ENCODE measurements at places on chromosomes 7 and 10. TPM values are rescaled to one million over a fixed set of nuclear protein-coding genes. Genes with fewer than 3 reads are reported as not detected.

DNA sequence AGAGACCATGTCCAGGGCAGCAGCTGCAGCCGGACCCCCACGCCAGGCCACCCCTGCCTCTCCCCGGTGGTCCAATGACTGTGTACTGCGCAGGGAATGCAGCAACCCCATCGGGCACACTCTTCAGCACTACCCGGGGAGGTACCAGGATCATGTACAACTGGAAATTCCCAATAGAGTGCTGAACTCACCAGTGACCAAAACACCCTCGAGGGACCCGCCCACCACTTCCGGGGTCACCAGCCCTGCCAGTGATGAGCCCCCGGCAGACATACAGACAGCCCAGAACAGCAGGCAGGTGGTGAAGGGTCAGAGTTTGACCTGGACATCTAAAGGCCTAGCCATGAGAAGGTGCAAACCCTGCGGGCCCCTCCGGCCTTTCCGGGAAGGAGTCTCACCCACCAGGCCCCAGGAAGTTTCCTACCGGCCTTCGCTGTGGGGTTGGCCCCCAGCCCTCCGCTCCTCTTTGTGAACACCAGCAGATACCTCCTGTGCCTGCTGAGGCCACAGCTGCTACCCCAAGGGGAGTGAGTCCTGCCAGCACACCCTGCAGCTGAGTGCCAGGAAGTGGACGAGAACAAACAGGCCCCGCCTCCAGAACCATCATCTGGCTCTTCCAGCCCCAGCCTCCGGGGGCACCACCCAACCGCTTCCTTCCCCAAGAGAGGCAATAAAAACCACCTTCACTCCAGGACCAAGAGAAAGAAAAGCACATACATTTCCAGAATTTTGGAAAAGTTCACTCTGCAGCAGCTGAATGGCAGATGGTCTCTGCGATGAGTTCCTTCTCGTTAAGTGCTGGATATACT is 5.0 kb upstream of the ANKRD61 start:
- no peak overlapping the region for H3K4me3 ChIP-seq
- no peaks in the 10 kb centered on the region for H3K27me3 ChIP-seq
- H3K36me3 ChIP-seq = peaks cover 48% of the 10 kb centered on the region

The LRRC18 gene
- total RNA-seq = not detected

- peaks cover 23% of the 10 kb centered on the region for H3K36me3 ChIP-seq
- H3K27me3 ChIP-seq = no peaks in the 10 kb centered on the region
- H3K4me3 ChIP-seq = no peak overlapping the region
- peak overlapping the region; percentile 38 for H3K27ac ChIP-seq
- no peak for DNase-seq
- peaks cover 17% of the 10 kb centered on the region for H3K4me1 ChIP-seq
Observed at GRCh38 chr10:905503-905902, 26.0 kb downstream of the LARP4B start.

- no peaks in the 10 kb centered on the region for H3K4me1 ChIP-seq
- no peak overlapping the region for H3K4me3 ChIP-seq
- no peaks in the 10 kb centered on the region for H3K27me3 ChIP-seq
Observed at GRCh38 chr7:15087771-15088170, 185.2 kb upstream of the DGKB start.

GRCh38 chr10:5311617-5312016 is 53.1 kb upstream of the UCN3 start:
- H3K4me3 ChIP-seq = no peak overlapping the region
- peaks cover 12% of the 10 kb centered on the region for H3K4me1 ChIP-seq
- H3K27me3 ChIP-seq = peaks cover 7% of the 10 kb centered on the region
- no peak overlapping the region for H3K27ac ChIP-seq
- no peak for DNase-seq
- H3K36me3 ChIP-seq = no peaks in the 10 kb centered on the region

GRCh38 chr7:291373-292092 is 1.6 kb downstream of the FOXL3 start:
- no peaks in the 10 kb centered on the region for H3K36me3 ChIP-seq
- peaks cover 2% of the 10 kb centered on the region for H3K4me1 ChIP-seq
- H3K4me3 ChIP-seq = no peak overlapping the region
- H3K27me3 ChIP-seq = peaks cover 52% of the 10 kb centered on the region

GRCh38 chr7:132537456-132538145 is 38.7 kb downstream of the PLXNA4 start:
- no peak for DNase-seq
- H3K4me1 ChIP-seq = peaks cover 3% of the 10 kb centered on the region
- H3K27ac ChIP-seq = no peak overlapping the region
- peaks cover 34% of the 10 kb centered on the region for H3K27me3 ChIP-seq
- no peak overlapping the region for H3K4me3 ChIP-seq

DNA sequence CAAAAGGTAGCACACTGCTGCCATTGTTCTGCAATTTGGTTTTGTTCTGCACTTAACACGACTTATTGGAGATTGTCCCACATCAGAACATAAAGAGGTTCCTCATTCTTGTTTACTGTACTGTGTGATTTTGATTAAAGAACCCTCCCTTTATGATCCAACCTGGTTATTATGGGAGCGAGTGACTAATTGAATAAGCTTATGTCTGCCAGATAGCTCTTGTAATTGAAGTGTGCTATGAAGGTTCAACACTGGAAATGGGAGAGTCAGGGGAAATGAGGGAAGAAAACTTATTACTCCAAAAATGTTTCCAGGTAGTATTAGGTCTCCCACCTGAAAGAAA is 33.9 kb downstream of the CASP7 start:
- H3K36me3 ChIP-seq = peaks cover 8% of the 10 kb centered on the region
- H3K27me3 ChIP-seq = no peaks in the 10 kb centered on the region
- no peak overlapping the region for H3K27ac ChIP-seq
- H3K4me1 ChIP-seq = peaks cover 19% of the 10 kb centered on the region
- no peak overlapping the region for H3K4me3 ChIP-seq

DNA sequence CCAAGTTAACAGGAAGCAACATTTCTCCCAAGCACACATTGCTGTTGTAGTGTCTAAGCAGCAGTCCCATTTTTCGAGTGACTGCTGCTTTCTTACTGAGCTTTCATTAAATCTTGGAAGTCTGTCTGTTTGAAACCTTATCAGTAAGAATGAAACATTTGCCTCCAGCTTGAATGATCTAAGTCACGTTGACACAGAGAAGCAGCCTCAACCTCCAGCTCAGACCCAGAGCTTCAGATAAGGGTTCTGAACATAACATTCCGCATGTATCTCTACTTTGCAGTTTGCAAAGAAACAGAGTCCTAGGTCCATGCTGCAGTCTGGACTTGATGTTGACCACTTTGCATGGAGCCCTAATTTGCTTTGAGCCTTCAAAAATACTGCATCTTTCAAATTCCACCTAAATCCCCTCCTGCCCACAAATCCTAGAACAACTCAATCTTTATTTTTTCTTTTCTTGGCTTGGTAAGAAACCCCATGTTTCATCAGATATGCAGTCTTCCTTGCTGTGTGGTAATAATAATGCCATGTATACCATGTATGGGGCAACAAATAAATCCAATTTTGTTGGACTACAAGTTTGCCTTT is 698.7 kb upstream of the IGFBP3 start:
- H3K4me1 ChIP-seq = no peaks in the 10 kb centered on the region
- no peak overlapping the region for H3K27ac ChIP-seq
- no peaks in the 10 kb centered on the region for H3K27me3 ChIP-seq
- no peak overlapping the region for H3K4me3 ChIP-seq
- H3K36me3 ChIP-seq = no peaks in the 10 kb centered on the region
- DNase-seq = no peak

DNA sequence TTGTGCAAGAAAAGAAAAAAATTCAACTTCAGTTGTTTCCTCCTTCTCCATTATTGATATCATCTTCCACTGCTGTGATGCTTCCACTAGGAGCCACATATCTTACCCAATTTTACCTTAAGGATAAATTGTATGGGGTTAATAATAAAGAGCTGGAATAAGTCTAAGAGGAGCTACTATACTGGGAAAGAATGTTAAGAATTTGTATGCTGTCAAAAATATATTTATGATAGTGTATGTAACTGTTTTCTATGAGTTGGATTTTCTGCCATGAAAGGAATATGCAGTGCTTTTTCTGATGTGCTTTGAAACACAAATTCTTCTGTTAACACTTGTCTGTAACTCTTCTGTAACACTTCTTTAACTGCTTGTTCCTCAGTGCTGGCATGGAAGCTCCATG is 219.1 kb downstream of the VTI1A start:
- H3K27me3 ChIP-seq = peaks cover 4% of the 10 kb centered on the region
- no peak overlapping the region for H3K4me3 ChIP-seq
- H3K27ac ChIP-seq = no peak overlapping the region
- DNase-seq = no peak
- no peaks in the 10 kb centered on the region for H3K4me1 ChIP-seq

DNA sequence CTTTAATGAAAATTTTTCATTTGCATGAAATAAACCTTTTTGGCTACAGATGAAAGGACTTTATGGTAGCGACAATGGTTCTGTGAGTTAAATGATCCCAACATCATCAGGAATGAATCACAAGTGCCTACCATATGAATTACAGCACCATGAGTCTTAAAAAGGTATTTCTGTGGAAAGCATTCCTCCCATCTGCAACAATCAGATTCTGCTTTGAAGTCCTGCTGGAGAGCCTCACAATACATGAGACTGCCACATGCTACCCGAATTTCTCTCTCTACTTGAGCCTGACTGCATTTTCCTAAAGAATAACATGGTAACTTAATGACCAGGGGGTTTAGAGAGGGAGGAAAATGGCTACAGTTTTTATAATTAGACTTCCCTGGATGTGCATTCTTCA is 190.3 kb downstream of the TWIST1 start:
- no peak overlapping the region for H3K4me3 ChIP-seq
- no peaks in the 10 kb centered on the region for H3K36me3 ChIP-seq

DNA sequence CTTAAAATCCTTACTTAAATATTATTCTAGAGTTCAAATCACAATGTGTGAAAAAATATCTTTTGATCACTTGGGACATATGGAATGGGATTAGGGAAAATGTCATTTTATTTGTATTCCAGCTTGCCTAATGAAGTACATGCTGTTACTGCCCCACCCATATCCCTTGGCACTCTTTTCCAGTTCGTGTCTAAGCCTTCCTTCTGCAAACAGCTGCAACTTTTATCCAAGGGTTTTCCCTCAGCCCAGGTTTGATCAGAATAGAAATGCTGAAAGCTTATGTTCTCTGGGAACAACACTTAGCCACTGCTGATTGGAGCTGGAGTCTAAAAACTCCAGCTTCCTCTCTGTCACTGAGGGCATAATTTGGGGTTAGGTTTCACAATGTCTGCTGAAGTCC is 214.1 kb upstream of the FAM3C start:
- peaks cover 10% of the 10 kb centered on the region for H3K4me1 ChIP-seq
- DNase-seq = no peak
- no peak overlapping the region for H3K4me3 ChIP-seq
- H3K36me3 ChIP-seq = no peaks in the 10 kb centered on the region
- H3K27ac ChIP-seq = no peak overlapping the region

The TMEM229A gene
- not detected for total RNA-seq

GRCh38 chr10:60828489-60828852 is 50.2 kb downstream of the CDK1 start:
- H3K36me3 ChIP-seq = no peaks in the 10 kb centered on the region
- no peak overlapping the region for H3K4me3 ChIP-seq
- DNase-seq = no peak
- H3K27ac ChIP-seq = no peak overlapping the region
- no peaks in the 10 kb centered on the region for H3K27me3 ChIP-seq

DNA sequence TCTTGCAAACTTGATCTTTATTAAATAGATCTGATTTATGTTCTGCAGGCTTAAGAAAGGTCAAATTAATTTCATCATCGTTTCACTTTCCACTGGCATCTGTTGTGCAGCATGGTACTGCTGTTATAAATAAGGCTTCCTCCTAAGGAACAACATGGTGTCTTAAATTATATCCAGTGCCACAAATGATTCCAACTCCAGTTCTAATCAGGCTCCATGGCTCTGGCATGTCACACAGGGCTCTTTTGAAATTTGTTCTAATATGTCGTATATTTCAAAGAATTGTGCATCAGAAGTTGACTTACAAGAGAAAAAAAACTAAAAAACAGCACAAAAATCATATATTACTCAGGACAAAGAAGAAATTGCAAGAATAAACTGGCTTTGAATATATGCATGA is 1090.8 kb upstream of the CELF2 start:
- DNase-seq = no peak
- H3K4me1 ChIP-seq = no peaks in the 10 kb centered on the region
- no peaks in the 10 kb centered on the region for H3K27me3 ChIP-seq
- H3K36me3 ChIP-seq = no peaks in the 10 kb centered on the region

- no peak overlapping the region for H3K4me3 ChIP-seq
- H3K36me3 ChIP-seq = no peaks in the 10 kb centered on the region
- H3K27me3 ChIP-seq = no peaks in the 10 kb centered on the region
Observed at GRCh38 chr10:5440206-5440605, 27.8 kb downstream of the NET1 start.

The ZNF488 gene
- 1.0 TPM for total RNA-seq

The SH2D4B gene
- total RNA-seq = 0.12 TPM

DNA sequence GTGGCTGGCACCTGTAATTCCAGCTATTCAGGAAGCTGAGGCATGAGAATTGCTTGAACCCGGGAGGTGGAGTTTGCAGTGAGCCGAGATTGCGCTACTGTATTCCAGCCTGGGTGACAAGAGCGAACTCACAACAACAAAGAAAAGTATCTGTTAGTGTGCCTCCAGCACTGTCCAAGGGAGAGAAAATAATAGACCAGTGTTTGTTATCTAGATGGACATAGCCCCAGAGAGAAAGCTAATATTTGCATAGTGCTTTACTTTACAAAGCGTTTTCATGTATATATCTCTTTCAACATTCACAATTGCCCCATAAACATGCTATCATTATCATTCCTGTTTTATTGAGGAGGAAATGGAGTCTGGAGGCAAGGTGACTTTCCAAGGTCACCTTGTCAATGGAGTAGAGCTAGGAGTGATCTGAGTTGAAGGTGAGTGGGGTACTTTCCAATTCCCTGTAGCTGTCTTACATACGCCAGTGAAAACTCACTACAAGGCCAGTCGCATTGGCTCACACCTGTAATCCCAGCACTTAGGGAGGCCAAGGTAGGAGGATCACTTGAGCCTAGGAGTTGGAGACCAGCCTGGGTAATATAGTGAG is 49.7 kb upstream of the KIF5B start:
- no peaks in the 10 kb centered on the region for H3K27me3 ChIP-seq
- H3K27ac ChIP-seq = peak overlapping the region; percentile 15
- peaks cover 9% of the 10 kb centered on the region for H3K4me1 ChIP-seq
- DNase-seq = no peak
- H3K36me3 ChIP-seq = no peaks in the 10 kb centered on the region

The NYAP1 gene
- total RNA-seq = 4.6 TPM

- H3K36me3 ChIP-seq = no peaks in the 10 kb centered on the region
- H3K4me3 ChIP-seq = no peak overlapping the region
- DNase-seq = no peak
- H3K27ac ChIP-seq = no peak overlapping the region
- no peaks in the 10 kb centered on the region for H3K4me1 ChIP-seq
- H3K27me3 ChIP-seq = peaks cover 10% of the 10 kb centered on the region
Observed at GRCh38 chr7:29879609-29880008, 73.3 kb downstream of the WIPF3 start.
